Esophagus squamous epithelium (tissue), 5 donors: ENCODE measurements at places on chromosomes 3 and 15.

- DNase-seq: no peak
These were observed 67.1 kb downstream of the PLOD2 start for GRCh38 chr3:146093896-146094295.

GRCh38 chr3:99317201-99317600, 321.2 kb upstream of the COL8A1 start:
- DNase-seq: no peak

GRCh38 chr3:55897573-55898224, 410.6 kb upstream of the WNT5A start:
- DNase-seq: no peak

DNA sequence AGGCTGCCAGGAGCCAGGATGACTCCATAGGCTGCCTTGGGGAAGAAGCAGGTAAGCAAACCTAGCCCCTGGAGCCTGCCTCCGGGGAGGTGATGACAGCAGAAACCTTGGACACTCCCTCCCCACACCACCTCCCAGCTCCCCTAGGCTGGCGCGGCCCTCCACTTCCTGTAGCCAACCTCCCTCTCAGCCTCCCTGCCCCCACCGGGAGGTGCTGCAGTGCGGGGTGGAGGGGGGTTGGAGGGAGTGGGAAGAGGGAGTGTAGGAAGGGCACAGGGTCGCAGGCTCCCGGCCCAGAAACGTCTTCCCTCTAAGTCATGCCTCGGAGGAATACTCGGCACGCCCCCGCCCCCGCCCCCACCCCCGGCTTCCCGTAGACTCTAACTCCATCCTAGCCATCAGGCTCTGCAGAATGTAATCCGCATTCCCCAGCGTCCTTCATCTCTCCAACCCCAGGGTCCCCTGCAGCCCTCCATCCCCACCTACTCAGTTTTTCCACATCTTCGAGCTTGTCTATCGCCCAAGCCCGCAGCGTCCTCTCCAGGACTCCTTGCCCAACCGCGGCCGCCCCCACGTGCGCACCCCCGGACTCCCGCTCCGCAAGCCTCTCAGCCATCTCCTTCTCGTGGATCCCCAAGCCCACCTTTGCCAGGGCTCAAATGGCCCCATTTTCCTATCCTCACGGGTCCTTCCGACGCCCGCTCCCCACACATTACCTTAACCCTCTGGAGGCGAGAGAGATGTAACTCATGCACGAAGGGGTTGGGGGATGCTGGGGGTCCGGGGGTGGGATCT, 528 bp downstream of the LPCAT4 start:
- DNase-seq: no peak

DNA sequence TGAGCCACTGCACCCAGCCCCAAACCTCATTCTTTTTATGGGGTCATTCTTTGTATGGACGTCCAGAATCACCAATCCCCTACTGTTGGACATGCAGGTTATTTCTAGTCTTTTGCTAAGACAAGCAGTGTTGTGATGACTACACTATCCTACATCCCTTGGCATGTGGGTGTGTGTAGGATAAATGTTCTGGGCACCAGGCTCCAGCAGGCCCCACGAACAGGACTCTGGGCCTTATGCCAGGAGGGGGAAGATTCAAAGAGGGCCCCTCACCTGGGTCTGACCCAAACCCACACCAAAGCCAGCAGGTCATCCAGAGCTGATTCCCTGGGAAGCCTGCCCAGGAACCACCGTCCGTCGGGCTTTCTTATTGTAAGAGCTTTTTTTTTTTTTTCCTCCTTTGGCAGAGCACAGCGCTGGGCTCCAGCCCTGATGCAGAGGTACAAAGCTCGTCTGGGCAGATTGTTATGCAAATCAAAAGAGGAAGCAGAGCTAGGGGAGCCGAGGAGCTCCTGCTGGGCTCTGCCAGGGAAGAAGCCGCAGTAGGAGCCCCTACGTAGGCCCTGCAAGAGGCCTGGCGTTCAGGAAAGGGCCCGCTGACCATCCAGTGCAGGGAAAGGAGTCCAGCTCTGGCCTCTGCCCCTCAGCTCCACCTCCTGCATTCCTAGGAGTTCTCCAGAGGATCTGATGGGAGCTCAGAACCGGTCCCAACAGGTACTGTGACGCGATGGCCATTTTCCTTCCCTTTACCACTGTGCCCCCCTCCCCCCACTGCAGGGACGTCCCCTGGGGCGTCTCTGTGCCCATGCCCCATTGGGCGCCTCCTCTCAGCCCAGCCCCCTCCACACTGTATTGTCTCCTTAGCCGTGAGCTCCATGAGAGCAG, 29.0 kb upstream of the FURIN start:
- no peak for DNase-seq

GRCh38 chr3:40073310-40074007, 236.0 kb upstream of the EIF1B start:
- DNase-seq: no peak

DNA sequence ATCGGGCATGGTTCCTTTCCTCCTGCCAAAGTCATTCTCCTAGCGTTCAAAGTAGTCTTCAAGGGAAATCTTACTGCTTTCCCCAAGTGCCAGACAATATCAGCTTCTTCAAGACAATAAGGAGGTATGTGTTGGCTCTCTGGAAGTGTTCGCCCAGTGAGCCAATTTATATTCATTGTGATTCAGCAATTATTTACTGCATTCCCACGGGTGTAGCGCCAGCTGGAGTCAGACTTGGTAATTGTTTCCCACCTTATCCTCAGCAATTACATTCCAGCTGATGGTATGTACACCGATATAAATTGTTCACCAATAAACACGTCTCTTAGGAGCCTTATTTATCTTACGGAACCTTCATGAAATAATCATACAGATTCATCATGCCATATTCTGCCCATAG, 103.6 kb upstream of the CTNNB1 start:
- DNase-seq: no peak

DNA sequence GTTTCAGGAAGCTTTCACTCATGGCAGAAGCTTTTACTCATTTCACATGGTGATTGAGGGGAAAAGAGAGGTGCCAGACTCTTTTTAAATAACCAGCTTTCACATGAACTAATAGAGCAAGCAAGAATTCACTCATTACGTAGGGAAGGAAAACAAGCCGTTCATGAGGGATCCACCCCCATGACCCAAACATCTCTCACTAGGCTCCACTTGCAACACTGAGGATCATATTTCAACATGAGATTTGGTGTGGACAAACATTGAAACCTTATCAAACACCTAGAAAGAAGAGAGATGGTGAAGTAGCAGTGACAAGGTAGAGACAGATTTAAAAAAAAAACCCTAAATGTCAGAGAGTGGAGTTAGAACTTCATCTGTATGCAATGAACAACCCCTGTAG, 408.6 kb upstream of the PDZRN3 start:
- DNase-seq: no peak

GRCh38 chr15:25556136-25556535, 117.3 kb upstream of the UBE3A start:
- no peak for DNase-seq

DNA sequence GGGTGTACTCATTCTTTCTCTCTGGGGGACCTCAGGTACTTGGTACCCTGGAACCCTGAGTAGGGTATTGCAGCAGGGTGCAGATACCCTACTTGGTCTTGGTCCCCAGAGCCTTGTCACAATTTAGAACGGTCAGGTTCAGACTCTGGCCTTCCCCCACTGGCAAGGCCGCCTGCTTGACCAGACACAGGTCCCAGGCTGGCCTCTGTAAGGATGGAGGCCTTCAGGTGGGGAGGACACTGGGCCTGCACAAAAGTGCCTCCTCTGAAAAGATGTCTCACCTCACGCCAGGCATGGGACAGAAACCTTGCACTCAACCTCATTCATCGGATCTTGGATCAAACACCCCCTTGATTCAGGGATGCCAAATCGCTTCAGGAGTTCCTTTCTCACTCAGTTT, 158.4 kb downstream of the KLF13 start:
- no peak for DNase-seq

DNA sequence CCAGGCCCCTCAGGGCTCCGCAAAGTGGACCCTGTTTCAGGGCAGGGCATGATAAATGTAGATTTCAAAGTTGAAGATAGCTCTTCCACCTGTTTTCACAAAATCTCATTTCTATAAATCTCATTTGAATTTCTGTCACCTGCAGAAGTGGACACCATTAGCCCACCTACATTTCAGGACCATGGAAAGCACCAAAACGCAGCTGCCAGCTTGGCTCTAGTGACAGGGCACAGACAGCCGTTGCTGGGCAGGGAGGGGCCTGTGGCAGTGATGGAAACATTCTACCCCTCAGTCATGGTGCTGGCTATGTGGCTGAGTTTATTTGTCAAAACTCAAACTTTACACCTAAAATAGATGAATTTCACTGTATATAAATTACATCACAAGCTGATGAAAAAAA, 40.4 kb downstream of the PRR23E start:
- no peak for DNase-seq

DNA sequence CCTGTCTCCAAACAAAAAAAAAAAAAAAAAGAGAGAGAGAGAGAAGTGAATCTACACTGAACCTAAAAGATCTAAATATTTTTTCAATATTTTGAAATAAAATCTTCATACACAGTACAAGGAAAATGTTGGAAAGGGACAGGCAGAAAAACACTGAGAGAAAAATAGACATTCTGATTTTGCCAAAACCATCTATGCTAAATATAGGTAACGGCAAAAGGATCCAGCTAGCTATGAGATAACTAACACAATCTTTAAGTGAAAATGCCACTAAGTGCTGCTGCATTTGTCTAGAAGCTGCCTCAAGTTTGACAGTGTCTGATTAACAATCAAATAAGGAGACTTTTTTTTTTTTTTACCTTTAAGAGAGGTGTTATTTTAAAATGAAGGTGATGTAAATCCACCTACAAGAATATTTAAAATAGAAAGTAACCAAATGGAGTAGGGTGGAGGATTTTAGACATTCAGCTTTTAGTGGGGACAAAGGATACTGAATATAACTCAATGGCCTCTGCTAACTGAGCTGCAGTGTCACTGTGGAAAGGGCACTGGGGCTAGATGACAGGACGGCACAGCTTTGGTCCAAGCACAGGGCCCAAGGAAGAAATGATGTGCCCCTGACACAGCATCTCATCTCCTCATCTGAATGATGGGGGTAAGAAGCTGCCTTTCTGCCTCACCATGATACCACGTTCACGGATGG, 62.4 kb downstream of the HACD2 start:
- no peak for DNase-seq

DNA sequence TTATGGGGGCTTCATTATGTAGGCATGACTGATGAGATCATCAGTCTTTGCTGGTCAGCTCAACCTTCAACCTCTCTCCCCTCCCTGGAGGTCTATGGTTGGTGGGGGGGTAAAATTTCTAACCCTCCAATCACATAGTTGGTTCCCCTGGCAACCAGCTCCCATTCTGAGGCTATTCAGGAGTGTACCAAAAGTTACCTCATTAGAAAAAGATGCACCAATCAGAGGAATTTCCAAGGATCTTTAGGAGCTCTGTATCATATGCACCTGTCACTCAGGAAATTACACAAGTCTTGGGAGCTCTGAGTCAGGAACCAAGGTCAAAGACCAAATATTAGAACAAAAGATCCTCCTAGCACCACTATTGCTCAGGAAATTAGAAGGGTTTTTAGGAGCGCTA, 21.4 kb upstream of the LEO1 start:
- no peak for DNase-seq

DNA sequence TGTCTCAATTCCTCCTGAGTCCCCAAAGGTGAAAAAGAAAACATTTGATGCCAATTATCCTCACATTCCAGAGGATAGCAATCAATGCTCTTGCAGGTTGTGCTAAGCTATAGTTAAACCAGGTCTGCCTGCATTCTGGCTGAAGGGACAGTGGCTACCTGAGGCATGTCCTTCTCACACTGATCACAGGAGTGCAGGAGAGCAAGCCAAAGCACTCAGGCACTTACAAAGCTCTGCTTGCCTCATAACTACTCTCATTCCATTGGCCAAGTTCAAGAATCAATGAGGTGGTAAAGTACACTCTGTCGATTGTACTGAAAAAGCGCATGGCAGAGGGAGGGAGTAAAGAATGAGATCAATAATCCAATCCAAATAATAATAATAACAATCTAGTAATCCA, 342.0 kb upstream of the PPP2R3A start:
- no peak for DNase-seq

DNA sequence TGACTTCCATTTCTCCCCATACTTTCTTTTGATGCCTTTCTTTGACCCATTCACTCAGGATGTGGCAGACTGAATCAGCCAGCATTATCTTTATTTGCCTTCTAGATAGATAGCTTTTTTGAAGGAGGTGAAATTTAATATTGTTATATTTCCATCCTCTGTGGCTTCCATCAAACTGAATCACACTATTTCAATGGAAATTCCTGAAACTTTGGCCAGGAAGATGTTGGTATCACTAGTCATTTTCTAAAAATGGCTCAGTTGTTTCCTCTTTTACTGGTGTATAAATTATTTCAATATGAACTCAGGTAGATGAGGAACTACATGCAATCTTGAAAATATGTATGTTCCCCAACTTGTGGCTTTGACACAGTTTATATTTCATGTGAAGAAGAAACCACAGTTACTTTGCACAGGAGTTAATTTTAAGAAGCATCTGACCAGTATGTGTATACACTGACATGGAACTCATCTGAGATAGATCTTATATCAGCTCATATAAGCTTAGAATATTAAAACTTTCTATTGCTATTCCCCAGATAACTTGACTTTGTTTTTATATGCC, 248.3 kb downstream of the CGGBP1 start:
- no peak for DNase-seq

- DNase-seq: no peak
These were observed 2.1 kb upstream of the ANXA2 start for GRCh38 chr15:60399931-60400330.

DNA sequence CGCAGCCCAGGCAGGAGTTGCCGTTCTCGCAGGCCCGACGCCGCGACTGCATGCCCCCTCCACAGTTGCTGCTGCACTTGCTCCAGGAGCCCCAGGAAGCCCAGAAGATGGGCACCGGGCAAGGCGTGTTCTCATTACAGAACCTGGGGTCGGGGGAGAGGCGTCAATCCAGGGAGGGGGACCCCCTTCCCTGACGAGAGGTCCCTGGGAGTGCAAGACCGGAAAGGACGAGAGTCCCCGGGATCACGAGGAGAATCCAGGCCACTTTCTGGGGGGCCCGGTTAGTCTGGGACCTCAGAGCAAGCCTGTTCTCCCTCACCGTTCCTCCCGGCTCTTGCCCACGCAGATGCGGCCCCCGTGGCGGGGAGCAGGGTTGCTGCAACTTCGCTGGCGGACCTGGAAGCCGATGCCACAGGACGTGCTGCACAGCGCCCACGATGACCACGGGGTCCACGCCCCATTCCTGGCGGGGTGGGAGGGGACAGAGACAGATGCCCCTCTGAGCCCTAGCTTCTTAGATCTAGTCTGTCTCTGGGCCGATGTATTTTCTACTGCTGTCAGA, 113.9 kb downstream of the SEMA5B start:
- DNase-seq: no peak

- no peak for DNase-seq
These were observed 136.5 kb downstream of the ZNF609 start for GRCh38 chr15:64596701-64597476.

- no peak for DNase-seq
These were observed 252.2 kb upstream of the TBL1XR1 start for GRCh38 chr3:177449360-177450006.

GRCh38 chr15:82543160-82543559, 2.9 kb upstream of the RPS17 start:
- no peak for DNase-seq
